ENCODE measurements at places on chromosomes 11 and 22.

DNA sequence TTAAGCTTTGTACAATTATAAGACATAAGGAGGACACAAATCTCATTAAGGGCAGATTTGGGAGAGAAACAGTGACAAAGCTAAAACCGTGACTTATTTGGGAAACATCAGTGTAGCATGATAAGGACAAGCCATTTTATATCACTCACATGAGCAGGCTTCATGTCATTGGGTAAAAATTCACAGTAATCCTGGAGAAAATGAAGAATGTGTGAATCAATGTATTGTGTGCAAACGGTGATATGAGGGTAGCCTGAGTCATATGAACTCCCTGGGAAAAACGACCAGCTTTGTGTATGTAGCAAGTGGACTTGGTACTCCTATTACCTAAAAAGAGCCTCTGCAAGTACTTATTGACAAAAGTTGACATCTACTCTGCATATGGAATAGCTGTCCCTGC is 6.0 kb upstream of the TRIM34 start:
- no peak for DNase-seq

- DNase-seq: peak; percentile 22
Observed at GRCh38 chr22:19970479-19971275, 29.1 kb upstream of the TXNRD2 start.

- no peak for DNase-seq
Observed at GRCh38 chr22:49659281-49659923, 168.3 kb downstream of the BRD1 start.

GRCh38 chr22:43654271-43654670 is 157.8 kb downstream of the EFCAB6 start:
- no peak for DNase-seq

DNA sequence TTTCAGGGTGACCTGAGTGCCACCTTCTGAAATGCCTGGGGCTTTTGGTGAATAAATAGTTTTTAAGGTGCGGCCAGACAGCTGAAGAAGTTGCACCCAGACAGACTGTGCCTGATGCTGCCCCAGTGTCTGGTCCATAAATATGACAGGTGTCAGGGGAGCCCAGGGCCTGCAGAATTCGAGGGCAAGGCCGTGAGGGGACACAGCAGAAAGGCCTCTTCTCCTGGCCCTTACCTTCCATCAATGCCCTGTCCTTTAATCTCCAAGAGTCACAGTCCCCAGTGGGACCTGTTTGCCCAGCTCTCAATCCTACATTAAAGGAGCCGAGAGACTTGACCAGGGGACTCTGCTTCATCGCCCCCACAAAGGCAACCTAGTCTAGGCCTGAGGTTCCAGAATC is 45.7 kb downstream of the NAT10 start:
- no peak for DNase-seq

Measured in C1 segment of cervical spinal cord (tissue), 14 donors.